ENCODE measurements at places on chromosomes 16 and 17. TPM values are rescaled to one million over a fixed set of nuclear protein-coding genes. Genes with fewer than 3 reads are reported as not detected.

The SLC6A2 gene
- not detected for total RNA-seq

GRCh38 chr17:47822785-47823184 is 1.2 kb upstream of the OSBPL7 start:
- DNase-seq = no peak

DNA sequence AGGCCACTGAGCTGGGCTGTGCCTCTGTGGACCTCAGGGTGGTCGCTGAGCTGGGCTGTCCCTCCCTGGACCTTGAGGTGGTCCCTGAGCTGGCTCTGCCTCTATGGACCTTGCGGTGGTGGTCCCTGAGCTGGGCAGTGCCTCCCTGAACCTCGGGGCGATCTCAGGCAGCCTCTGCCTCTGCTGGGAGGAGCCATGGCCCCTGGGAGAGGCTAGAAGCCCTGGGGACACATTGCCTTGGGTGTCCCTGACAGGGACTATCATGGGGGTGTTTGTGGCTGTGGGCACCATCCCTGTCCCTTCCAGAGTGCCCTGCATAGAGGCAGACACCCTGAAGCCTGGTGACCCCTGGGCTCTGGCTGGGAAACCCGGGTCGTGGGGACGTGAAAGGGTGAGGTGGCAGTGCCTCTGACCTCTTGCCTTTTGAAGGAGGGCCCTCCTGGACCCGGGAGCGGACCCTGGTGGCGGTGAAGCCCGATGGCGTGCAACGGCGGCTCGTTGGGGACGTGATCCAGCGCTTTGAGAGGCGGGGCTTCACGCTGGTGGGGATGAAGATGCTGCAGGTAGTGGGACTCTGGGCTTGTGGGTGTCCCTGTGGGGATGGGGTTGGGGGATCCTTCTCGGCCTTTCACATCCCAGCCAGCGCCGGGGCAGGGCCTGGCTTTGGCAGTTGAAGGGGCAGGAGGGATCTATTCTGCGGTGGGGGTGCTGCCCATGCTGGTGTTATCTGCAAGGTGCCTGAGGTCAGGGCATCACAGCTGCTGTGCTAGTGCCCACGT is 1.8 kb downstream of the NME4 start:
- DNase-seq = no peak

GRCh38 chr16:80751167-80751566 is 53.2 kb downstream of the CDYL2 start:
- DNase-seq = no peak

DNA sequence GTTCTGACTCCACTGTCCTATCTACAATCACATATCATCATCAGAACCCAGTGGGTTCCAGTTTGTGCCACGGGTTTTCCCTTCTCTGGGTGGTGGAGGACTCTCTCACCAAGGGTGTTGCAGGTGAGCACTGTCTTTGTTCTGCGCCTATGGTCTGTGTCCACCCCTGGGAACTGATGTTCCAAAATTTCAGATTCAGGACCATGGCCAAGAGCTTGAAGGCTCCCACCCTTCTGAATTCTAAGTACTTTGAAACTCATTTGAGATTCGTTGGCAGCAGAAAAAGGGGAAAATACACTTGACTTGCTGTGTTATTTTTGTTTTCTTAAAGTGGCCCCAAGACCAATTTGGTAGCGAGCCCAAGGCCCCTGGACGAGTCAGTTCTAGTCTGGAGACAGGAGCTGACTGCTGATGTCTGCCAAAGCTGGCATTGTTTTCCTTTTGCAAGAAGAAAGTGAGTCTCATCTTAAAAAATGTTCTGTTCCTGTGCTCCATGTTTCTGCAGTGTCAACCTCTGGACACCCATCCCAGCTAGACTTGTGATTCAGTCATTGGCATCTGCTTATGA is 310.9 kb downstream of the HAPSTR1 start:
- no peak for DNase-seq

GRCh38 chr17:74954665-74955421 is 17.7 kb downstream of the HID1 start:
- DNase-seq = no peak

GRCh38 chr17:78923660-78924453 is 1.3 kb downstream of the TIMP2 start:
- DNase-seq = no peak

All from epithelial cell of proximal tubule (primary cell).